ENCODE measurements at places on chromosomes 16 and 17. TPM values are rescaled to one million over a fixed set of nuclear protein-coding genes. Genes with fewer than 3 reads are reported as not detected.

DNA sequence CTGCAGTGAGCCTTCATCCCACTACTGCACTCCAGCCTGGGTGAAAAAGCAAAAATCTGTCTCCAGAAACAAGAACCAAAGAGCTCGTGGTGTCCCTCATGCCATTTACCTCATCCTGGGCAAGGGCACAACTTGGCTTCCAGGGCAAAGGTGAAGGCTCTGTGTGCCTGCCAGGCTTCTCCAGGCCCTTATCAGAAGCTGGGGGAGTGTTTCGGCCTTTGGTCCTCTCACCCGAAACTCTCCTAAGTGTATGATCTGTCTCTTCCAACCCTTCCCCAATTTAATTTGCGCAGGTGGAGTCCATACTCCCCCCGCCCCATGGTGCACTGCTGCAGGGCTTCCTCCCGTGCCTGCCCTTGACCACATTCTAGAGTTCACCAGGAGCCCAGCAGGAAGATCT is 1.1 kb downstream of the CES2 start:
- no peak for DNase-seq

- no peak for DNase-seq
These were observed 130.9 kb downstream of the RAB11FIP4 start for GRCh38 chr17:31522284-31522931.

DNA sequence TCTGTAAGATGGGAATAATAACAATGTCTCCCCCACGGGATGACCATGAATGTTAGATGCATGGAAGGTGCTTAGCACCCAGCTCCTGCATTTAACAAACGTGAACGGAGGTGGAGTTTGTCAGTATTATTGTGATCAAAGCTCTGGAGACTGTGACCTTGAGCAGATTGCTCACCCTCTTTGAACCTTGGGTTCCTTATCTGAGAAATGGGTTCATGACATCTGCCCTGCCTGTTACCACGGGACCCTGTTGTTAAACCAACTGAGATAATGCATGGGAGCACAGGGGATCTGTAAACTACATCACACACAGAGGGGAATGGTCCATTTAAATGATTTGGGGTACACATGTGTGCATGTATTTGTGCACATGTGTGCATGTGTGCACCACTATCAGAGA is 29.6 kb downstream of the MRM1 start:
- DNase-seq, result no peak

- DNase-seq, result no peak
These were observed 44.6 kb downstream of the SOX8 start for GRCh38 chr16:1026057-1026783.

Gene GLP2R
- total RNA-seq, result 5.5 TPM

GRCh38 chr16:67386861-67387455 is 6.3 kb downstream of the TPPP3 start:
- no peak for DNase-seq

- no peak for DNase-seq
These were observed 28.1 kb upstream of the NFAT5 start for GRCh38 chr16:69537706-69538080.

GRCh38 chr16:89924297-89924924 is 1.3 kb downstream of the TUBB3 start:
- DNase-seq, result no peak

DNA sequence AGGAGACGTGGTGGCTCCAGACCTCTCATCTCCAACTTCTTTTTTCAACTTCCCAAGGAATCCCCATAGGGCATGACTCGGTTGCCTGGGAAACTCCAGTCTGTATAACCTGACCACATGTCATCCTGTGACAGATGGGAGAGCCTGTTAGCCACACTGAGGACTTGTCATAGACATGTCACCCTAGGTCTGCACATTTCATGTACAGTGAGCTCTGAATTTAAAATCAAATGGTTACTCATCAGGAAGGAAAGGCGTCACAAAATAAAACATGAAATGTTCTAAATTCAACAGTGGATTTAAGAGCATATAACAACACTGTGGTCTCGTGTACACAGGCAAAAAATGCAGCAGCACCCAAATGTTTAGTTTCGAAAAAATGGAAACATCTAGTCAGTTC is 22.2 kb upstream of the ADAMTS18 start:
- no peak for DNase-seq

Gene SCARF1
- 10.7 TPM for total RNA-seq

- no peak for DNase-seq
These were observed 180.8 kb downstream of the KATNIP start for GRCh38 chr16:27730661-27731210.

Gene MT3
- total RNA-seq, result 1.1 TPM

GRCh38 chr17:37067555-37068111 is 118.9 kb downstream of the AATF start:
- DNase-seq, result no peak

Gene YBX2
- total RNA-seq, result 0.37 TPM

Gene SLC5A11
- total RNA-seq, result not detected

GRCh38 chr16:2518823-2519710 is 1.1 kb upstream of the AMDHD2 start:
- DNase-seq, result no peak

DNA sequence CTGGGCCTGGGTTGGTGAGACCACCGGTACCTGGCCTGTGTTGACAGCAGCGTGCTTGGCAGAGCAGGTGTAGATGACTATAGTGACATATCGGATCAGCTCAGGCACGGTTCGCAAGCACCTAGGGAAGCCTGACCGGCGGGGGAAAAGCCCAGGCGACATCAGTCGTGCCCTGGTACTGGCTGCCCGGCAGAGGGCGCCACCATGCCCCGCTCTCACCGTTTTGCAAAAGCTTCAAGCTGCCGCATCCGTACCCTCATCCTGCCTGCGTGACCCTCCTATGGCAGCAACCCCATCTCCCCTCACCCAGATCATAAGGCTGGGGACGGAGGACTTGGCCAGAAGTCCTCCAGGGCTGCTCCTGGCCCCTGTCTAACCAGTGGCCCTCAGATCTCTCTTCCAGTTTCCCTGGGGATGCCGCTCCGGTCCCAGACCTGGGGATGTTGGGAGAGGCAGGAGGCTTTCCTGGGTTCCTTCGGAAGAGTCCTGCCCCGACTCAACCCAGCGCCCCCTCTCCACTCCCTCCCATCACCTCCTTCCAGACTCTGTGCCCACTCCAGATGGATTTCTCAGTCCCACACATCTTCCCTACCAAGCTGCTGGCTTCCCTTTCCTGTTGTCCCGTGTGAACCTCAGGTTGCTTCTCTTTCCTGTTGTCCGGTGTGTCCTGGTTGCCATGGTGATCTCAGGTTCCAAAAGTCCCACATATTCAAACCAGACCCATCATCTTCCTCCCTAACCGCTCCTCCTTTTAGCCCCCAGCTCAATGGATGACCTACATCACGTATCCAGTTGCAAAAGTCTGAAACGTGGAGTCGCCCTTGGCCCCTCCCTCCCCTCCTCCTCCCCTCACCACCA is 13.7 kb downstream of the ALOX12B start:
- no peak for DNase-seq

- no peak for DNase-seq
These were observed 96.9 kb downstream of the RAB11FIP4 start for GRCh38 chr17:31488264-31488981.

Gene ITGA2B
- total RNA-seq, result 2.3 TPM

Gene SOX8
- 12.4 TPM for total RNA-seq

Gene WDR81
- 11.8 TPM for total RNA-seq

Gene SBK1
- total RNA-seq, result 0.21 TPM

DNA sequence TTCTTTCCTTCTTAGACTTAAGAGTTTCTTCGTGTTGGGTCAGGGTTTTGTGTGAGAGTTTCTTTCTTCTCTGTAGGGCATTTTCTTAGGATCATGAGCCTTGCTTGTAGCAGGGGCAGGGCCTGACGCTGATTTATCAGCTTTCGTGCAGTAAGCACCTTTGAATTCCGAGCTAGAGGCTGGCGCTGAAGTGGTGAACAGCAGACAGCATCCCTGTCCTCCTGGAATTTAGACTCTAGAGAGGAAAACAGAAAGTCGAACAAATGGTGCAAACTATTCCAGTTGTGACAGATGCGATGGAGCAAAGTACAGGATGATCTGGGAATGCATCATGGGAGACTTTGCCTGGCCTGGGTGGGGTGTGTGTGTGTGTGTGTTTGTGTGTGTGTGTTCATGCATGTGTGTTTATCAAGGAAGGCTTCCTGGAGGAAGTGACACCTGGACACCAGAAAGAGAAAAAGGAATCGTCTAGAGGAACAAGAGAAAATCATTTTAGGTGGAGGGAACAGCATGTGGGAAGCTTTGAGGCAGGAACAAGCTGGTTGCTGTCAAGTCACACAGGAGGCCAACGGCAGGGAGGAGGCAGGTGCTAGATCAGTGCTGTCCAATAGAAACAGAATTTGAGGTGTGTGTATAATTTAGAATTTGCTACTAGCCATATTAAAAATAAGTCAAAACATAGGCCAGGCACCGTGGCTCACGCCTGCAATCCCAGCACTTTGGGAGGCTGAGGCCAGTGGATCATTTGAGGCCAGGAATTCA is 60.2 kb downstream of the WWP2 start:
- no peak for DNase-seq

- no peak for DNase-seq
These were observed 3.4 kb upstream of the SSH2 start for GRCh38 chr17:29933379-29933778.

Gene AHSP
- total RNA-seq, result 9.2 TPM

- no peak for DNase-seq
These were observed 349.4 kb downstream of the SOX9 start for GRCh38 chr17:72470121-72470705.

All from urinary bladder (tissue), 4 donors.